Activated CD8-positive, alpha-beta memory T cell treated with anti-CD3 and anti-CD28 coated beads, Interleukin-2, amount 10 ng/mL, durations not matched to agents 7 days and 5 days (primary cell): ENCODE measurements at places on chromosomes 6 and 20. TPM values are rescaled to one million over a fixed set of nuclear protein-coding genes. Genes with fewer than 3 reads are reported as not detected.

CASS4 gene
- 10.9 TPM for total RNA-seq

DNA sequence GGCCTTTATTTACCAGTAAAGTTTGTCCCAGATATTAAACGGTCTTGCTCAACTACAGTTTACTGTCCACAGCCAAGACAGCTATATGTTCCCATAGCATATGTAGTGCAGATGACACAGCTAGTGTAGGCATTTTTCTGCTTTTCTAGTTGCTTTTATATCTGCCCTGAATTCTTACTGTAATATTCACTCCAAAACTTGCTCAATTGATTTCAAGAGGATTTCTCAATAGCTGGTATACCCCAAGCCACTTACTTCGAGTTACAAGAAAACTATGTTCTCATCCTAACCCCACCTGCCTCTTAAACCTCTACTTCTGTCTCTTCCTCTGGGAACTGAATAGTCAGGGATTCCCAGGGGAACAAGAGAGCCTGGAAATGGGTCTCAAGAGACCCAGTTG lies 18.9 kb upstream of the ROS1 start:
- no peak overlapping the region for H3K27ac ChIP-seq
- H3K27me3 ChIP-seq: peaks cover 51% of the 10 kb centered on the region
- no peak overlapping the region for H3K4me3 ChIP-seq
- H3K4me1 ChIP-seq: no peaks in the 10 kb centered on the region
- DNase-seq: no peak

DNA sequence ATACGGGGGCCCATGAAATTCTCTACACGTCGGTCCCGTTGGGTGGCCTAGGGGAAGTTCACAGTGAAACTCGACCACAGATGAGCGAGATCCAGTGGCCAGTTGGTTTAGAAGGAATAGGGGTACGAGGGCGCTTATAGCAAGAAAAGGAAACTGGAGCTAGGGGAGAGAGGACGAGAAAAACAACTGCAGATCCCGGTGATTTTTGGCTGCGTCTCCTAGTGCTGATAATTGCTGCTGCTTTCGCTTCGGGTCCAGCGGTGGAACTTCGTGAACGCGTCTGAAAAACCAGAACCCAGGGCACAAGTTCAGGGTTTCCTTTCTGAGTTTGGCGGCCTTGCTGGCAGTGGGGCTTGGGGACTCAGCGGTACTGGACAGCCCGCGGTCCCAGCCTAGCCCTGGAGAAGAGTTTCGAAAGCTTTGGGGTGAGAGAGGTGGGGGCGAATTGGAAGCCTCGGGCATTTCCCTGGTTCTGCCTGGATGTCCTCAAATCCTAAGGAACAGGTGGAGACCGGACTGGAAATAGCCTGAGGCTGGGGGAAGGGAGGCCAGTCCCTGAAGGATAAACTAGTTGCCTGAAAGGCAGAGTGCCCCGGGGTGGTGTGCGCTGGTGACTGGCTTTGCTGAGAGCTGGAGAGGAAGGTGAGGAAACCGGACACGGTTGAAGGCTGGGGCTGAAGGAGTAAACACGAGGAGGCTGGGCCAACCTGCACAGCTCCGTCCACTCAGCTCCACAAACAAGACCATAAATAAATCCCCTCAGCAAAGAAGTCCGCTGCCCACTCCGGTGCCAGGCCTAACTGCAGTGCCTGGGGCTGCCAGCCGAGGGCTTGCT lies 793 bp downstream of the GMPR start:
- peak overlapping the region; percentile 69 for H3K27ac ChIP-seq
- peak overlapping the region; percentile 85 for H3K4me3 ChIP-seq
- peak; percentile 45 for DNase-seq
- peaks cover 48% of the 10 kb centered on the region for H3K27me3 ChIP-seq

DNA sequence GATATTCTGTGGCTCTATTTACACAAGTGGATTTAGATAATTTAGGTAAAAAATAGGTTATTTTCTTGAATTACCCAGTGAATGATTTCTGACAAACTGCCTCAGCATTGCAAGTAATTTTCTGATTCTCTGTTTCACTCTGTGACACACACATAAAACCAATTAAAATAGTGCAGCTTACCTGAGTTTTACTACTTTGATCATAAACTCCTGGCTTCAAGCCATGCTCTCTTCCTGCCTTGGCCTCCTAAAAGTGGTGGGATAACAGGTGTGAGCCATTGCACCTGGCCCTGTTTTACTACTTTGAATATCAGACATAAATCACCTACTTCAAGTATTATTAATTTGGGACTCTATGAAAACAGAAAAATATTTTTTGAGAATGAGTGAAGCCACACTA lies 462.9 kb downstream of the ADGRB3 start:
- H3K27ac ChIP-seq: no peak overlapping the region
- H3K4me3 ChIP-seq: no peak overlapping the region
- H3K27me3 ChIP-seq: no peaks in the 10 kb centered on the region

- H3K27ac ChIP-seq: no peak overlapping the region
- peaks cover 45% of the 10 kb centered on the region for H3K27me3 ChIP-seq
- DNase-seq: no peak
- no peaks in the 10 kb centered on the region for H3K36me3 ChIP-seq
- no peaks in the 10 kb centered on the region for H3K4me1 ChIP-seq
- no peak overlapping the region for H3K4me3 ChIP-seq
These were observed 56.2 kb upstream of the NHSL1 start for GRCh38 chr6:138555421-138555988.
